ENCODE measurements at places on chromosomes 5 and 9. TPM values are rescaled to one million over a fixed set of nuclear protein-coding genes. Genes with fewer than 3 reads are reported as not detected.

The EXOSC3 gene
- total RNA-seq, result 27.0 TPM

The IL13 gene
- total RNA-seq, result not detected

The DOCK2 gene
- total RNA-seq, result 0.14 TPM

The UBE2D2 gene
- total RNA-seq, result 46.6 TPM

The CERCAM gene
- total RNA-seq, result 32.8 TPM
